Neuronal stem cell (in vitro differentiated cells): ENCODE measurements at places on chromosomes 3 and 15.

- no peak for DNase-seq
Measured at GRCh38 chr3:18717598-18717997, 292.5 kb upstream of the SATB1 start.

DNA sequence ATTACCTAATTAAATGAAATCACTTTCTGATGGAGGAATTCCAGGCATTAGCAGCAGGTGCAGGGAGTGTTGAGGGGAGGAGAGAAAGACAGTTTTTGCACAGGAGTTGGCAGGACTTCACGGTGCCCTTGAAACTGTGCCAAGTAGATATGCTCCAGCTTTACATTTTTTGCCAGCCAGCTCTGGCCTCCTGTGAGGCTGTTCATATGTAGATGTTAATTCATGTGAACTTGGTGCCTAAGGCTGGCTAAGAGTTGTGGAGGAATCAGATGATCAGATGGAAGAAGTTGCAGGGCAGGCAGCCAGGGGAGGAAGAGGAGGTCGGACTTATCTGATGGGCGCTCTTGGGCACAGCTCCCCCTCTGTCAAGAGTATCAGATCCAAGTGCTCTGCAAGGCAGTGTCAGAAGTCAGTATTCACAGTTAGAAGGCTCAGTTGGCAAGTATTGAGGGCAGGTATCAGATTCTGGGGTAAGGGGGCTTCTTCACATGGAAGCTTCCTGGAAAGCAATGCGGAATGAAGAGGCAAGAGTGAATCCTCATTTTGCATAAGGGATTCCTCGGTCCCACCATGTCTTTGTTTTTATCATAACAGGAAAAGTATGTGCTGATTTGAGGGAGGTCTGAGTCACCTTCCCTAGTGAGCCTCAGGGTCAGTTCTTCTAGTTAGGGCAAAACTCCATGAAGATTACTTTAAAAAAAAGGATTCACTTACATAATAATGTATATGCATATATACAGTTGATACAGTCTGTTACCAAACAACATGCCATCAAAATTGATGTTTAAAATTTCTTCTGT is 172.6 kb upstream of the UMPS start:
- no peak for DNase-seq

GRCh38 chr15:40582726-40583246 is 11.3 kb upstream of the KNL1 start:
- no peak for DNase-seq

DNA sequence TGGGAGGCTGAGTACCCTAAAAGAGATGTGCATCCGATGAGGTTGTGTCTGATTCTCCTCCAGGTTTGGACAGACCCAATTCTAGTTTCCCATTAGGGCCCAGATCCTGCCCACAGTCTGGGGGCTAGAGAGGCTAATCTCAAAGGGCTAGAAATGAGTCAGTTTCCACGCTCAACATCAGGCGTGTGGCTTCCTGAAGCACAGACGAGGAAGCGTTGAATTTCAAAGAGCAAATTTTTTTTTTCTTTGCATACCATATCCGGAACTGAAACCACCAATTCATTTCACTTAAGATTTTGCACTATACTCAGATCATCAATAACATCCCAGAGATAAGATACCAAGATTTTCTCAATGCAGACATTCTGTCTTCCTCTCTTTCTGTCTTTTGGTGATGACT is 173.8 kb upstream of the BCL6 start:
- no peak for DNase-seq

DNA sequence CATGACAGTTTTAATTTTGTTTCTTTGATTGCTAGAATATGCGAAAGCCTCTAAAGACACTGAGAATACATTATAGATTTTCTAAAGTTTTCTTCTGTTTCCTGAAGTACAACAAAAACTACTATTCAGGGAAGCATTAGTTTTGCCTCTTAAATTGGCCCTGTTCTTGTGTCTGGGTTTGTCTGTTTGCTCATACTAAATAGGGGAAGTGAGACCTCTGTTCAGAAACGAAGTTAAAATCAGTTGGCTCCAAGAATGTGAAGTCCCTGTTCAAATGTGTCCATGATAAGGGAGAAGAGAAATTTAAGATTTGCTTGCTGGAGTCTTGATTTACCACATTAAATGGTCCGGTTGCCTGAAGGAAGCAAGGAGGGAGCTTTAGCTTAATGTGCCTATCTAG is 327.3 kb upstream of the GBE1 start:
- no peak for DNase-seq

- no peak for DNase-seq
Measured at GRCh38 chr3:157255797-157256196, 95.8 kb upstream of the CCNL1 start.

- DNase-seq: no peak
Measured at GRCh38 chr3:197567904-197568681, 12.3 kb upstream of the BDH1 start.

- DNase-seq: no peak
Measured at GRCh38 chr3:97901313-97902248, 70.7 kb downstream of the RIOX2 start.

GRCh38 chr15:42726114-42726513 is 10.8 kb downstream of the CDAN1 start:
- no peak for DNase-seq

- no peak for DNase-seq
Measured at GRCh38 chr3:33363113-33363800, 76.9 kb downstream of the UBP1 start.

- no peak for DNase-seq
Measured at GRCh38 chr3:80040067-80040466, 272.3 kb upstream of the ROBO1 start.
